Stimulated activated CD8-positive, alpha-beta memory T cell treated with anti-CD3 and anti-CD28 coated beads, Interleukin-4, amount 100 ng/mL, for 4 hours (primary cell): ENCODE measurements at places on chromosomes 2 and 18.

DNA sequence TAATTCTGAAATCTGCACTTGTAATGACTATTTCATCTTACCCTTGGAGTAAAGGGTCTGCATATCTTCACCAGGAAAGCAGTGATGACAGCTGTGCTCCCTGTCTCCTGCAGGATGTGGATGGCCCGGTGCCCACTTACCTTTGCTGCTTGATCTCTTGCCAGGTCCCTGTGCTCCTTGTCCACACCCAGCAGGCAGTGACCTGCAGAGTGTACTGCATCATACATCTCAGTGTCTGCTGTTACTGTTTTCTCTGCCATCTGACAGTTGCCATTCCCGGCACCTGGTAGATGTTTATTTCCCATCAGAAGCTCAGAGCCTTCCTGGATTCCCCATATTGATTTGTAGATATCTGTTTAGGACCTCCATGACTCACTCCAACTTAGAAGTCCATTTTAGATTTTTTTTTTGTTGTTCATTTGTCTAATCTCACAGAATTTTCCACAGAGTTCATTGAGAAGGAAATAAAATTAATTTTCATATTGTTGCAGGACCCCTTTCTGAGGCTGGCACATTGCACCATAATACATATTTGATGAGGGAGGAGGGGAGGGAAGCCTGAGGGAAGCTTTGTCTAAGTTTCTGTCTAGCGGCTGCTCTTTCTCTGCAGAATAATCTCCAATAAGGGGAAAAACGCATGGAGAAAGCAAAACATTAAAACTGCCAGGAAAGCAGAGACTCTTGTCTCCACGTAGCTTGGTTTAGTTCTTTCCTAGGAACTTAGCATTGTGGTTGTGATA, 697.5 kb upstream of the RAB6C start:
- DNase-seq = no peak

- DNase-seq = no peak
Observed at GRCh38 chr2:166373951-166374350, 1.8 kb downstream of the SCN9A start.

GRCh38 chr2:162636206-162636728, 202.3 kb downstream of the KCNH7 start:
- no peak for DNase-seq

- no peak for DNase-seq
Observed at GRCh38 chr2:57407772-57408201, 638.8 kb upstream of the VRK2 start.

DNA sequence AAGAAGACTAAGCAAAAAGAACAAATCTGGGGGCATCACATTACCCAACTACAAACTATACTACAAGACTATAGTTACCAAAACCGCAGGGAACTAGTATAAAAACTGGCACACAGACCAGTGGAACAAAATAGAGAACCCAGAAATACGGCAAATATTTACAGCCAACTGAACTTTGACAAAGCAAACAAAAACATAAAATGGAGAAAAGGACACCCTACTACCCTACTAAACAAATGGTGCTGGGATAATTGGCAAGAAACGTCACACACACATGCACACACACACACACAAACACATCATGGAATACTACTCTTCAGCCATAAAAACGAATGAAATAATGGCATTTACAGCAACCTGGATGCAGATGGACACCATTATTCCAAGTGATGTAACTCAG, 53.3 kb downstream of the SESTD1 start:
- no peak for DNase-seq

GRCh38 chr2:10232096-10232815, 70.4 kb upstream of the HPCAL1 start:
- no peak for DNase-seq

DNA sequence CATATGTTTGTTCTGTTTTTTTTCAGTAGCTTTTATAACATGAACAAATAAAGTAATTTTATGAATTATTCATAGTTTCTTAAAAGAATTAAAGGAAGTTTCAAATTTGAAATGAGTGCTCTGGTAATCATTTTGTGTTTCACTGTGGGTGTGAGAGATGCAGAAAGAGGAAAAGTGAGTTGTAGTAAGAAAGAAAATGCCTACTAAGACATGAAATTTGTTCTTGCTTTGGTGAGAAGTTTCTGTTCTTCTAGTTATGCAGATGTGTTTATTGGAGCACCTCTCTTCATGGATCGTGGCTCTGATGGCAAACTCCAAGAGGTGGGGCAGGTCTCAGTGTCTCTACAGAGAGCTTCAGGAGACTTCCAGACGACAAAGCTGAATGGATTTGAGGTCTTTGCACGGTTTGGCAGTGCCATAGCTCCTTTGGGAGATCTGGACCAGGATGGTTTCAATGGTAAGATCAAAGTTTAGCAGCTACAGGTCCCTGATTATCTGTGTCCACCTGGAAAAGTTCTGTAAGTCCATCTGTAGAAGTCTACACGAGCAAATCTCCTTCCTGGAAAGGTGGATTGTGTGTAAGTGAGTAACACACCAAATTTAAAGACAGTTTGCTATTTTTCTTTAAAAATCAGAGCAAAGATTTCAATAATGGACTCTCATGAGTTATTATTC, 51.4 kb downstream of the ITGAV start:
- DNase-seq = no peak

DNA sequence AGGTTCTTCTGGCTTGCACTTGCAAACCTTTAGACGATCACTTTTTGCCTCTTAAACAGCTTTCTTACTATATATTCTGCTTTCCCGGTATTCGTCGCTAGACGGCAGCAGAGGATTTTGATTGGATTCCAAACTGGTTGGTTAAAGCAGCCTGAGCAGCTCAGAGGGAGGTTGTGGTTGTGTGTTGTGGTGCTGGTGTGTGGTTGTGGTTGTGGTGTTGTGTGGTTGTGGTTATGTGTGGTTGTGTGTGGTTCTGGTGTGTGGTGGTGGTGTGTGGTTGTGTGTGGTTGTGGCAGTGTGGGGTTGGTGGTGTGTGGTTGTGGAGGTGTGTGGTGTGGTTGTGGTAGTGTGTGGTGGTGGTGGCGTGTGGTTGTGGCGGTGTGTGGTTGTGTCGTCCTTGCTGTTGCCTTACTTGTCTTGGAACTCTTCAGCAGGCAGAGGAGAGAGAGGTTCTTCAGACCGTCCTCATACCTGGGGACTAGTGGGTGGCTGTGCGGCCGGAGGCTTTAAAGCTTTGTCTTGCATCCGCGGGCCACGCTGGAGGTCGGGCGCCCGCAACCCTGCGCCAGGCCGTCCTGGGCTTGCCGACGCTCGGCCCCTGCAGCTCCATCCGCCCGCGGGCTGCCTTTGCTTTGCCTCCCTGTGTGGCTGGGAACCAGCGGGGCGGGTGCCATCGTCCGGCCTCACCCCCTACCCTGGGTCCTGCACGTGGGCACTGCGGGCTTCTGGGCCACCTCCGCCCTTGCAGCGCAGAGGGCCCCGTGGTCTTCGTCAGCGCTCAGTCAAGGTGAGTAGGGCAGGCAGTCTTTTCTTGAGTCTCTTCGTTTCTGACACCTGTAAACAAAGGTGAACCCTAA, 190.8 kb downstream of the ARHGAP28 start:
- DNase-seq = no peak

- DNase-seq = no peak
Observed at GRCh38 chr2:54560146-54560881, 104.2 kb downstream of the SPTBN1 start.

DNA sequence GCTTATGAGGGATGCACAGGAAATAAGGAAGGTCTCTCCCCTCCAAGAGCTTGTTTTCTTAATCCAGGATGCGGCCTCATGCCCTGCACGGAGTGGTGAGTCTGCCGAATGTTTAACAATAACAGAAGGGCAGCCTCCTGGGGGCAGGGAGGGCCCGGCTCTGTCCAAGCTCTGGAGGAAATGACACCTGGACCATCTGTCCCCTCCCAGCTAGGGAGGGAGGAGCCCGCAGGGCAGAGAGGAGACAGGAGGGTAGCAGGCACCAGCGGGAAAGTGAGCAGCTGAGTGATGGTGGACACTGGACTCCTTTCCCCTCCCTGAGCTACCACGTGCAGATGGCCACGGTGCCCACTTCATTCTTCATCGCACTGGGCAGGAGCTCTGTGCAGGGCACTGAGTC, 398.2 kb upstream of the MYT1L start:
- DNase-seq = no peak

DNA sequence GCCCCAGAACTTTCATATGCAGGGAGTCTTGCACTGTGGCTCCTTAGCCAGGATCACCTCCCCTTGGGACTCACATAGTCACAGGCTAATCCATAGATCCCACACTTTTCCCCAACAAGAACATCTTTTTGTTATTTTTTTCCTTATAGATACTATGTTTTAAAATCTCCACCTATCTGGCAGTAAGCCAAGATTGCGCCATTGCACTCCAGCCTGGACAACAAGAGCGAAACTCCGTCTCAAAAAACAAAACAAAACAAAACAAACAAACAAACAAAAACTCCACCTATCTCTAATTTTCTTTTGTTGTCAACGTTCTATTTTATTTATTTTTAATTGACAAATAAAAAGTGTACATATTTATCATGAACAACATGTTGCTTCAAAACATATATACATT, 141.7 kb downstream of the PDE11A start:
- no peak for DNase-seq

GRCh38 chr2:167057446-167057845, 169.2 kb downstream of the XIRP2 start:
- DNase-seq = no peak

DNA sequence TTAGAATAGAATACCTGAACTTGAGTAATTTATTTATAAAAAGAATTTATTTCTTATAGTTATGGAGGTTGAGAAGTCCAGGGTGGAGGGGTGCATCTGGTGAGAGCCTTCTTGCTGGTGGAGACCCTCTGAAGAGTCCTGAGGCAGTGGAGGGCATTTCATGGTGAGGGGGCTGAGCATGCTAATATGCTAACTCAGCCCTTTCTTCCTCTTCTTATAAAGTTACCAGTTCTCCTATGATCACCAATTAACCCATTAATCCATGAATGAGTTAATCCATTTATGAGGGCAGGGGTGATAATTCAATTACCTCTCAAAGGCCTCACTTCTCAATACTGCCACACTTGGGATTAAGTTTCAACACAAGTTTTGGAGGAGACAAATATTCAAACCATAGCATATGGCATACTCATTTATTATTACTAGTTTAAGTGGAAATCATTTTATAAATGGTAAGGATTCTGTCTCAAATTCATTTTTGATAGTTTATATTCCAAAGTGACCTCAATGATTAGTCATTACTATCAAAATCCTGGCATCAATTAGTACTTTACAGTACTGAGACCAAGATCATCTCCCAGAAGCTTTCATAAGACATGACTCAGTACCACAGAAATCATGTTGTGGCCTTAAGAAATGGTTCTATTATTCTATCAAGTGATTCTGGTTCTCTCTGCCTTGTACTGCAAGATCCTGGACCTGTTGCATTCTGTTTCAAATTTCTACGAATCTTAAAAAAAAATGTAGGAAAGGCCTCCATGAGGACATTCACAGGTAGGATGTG, 5.5 kb downstream of the ZNF396 start:
- no peak for DNase-seq

DNA sequence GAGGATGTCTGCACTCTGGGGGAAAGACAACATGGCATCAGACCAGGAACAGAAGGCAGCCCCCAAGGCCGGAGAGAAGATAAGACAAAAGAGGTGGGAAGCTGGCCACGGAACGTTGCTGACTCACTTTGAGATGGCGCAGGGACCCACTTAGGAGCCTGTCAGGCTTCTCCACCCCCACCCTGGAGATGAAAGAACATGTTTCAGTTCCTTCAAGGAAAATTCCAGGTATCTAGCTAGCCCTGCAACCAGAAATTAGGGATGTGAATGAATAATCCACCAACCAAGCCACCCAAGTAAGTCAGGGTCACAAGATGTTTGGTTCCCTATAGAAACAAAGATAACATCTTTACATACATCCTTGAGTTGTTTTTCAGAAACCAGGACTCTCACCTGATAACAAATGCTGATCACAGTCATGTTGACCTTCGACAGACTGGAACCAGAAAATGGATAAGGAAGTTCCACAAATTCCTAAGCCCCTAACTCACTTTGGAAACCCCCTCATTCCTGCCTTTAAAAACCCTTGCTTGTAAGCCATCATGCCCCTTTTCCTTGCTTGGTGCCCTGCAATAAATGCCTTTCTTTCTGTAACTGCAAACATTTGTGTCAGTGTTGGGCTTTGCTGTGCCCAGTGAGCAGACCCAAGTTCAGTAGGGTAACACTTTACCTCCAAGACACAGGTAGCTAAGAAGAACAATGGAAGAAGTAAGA, 31.9 kb downstream of the PSTPIP2 start:
- no peak for DNase-seq

DNA sequence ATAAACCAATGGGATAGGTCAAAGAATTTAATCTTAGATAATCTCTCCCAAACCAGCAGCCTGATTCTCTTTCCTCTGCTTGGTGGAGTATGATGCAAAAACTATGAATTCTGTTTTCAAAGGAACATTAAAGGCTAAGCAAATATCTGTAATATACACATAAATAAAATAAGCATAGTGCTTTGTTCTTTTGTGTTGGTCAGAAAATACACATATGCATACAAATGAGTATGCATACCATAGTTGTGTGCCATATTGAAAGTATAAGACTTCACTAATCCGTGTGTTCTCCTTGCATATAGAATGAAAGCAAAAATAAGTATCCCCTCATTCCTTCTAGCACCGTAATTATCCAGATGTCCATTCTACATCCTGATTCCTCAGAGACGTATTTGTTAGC, 1949.7 kb upstream of the CELF4 start:
- no peak for DNase-seq

DNA sequence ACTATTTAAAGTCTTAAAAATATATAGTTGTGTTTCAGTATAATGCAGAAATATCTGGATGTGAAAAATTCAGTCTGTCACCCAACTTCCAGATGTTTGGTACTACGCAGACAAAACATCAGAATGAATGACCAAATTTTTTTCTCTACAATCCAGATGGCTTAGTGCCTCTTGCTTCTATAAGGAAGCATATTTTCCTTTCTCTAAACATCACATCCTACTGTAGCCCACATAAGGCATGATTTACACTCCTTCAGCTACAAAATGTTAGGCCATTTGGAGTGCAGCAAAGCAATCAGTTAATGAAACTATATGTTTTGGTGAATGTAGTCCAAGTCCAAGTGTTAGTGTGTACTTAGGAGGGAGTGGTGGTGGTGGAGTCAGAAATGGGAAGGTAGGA, 162.9 kb upstream of the SIX2 start:
- DNase-seq = no peak

GRCh38 chr2:218229239-218229638, 12.2 kb downstream of the ARPC2 start:
- no peak for DNase-seq

GRCh38 chr2:207092818-207093217, 72.9 kb downstream of the KLF7 start:
- DNase-seq = no peak

- no peak for DNase-seq
Observed at GRCh38 chr2:43080571-43081021, 145.8 kb downstream of the ZFP36L2 start.

DNA sequence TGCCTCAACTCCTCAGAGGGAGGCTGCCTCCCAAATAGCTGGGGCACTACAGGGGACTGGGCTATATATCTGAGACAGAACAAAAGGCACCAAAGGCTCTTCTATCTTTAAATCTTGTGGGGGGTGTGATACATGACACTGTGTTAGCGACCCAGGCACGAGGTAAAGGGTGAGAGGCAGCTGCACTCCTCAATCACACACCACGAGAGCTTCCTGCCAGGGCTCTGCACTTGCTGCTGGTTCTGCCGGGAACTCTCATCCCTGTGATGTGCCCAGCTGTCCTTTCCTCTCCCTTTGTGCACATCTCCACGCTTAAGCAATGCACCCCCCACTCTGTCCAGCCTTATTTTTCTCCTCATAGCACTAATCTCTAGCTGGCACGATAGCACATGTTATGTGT, 32.4 kb downstream of the NPC1 start:
- no peak for DNase-seq

GRCh38 chr2:128458505-128458904, 139.8 kb upstream of the HS6ST1 start:
- no peak for DNase-seq

GRCh38 chr2:10312437-10312957, 9.8 kb downstream of the HPCAL1 start:
- DNase-seq = no peak
